ENCODE measurements at places on chromosomes 6 and 20. TPM values are rescaled to one million over a fixed set of nuclear protein-coding genes. Genes with fewer than 3 reads are reported as not detected.

Gene ACTR5
- 3.3 TPM for polyA plus RNA-seq

Gene FILIP1
- 39.1 TPM for polyA plus RNA-seq

Gene MUCL3
- not detected for polyA plus RNA-seq

Gene PPP1R18
- 23.1 TPM for polyA plus RNA-seq

Gene SLC2A10
- 4.6 TPM for polyA plus RNA-seq
